ENCODE measurements at places on chromosomes 1 and 21. TPM values are rescaled to one million over a fixed set of nuclear protein-coding genes. Genes with fewer than 3 reads are reported as not detected.

GRCh38 chr1:84020151-84020550 lies 21.2 kb upstream of the TTLL7 start:
- H3K36me3 ChIP-seq: no peaks in the 10 kb centered on the region
- H3K4me1 ChIP-seq: no peaks in the 10 kb centered on the region
- peaks cover 4% of the 10 kb centered on the region for H3K27me3 ChIP-seq
- DNase-seq: no peak
- H3K27ac ChIP-seq: no peak overlapping the region

DNA sequence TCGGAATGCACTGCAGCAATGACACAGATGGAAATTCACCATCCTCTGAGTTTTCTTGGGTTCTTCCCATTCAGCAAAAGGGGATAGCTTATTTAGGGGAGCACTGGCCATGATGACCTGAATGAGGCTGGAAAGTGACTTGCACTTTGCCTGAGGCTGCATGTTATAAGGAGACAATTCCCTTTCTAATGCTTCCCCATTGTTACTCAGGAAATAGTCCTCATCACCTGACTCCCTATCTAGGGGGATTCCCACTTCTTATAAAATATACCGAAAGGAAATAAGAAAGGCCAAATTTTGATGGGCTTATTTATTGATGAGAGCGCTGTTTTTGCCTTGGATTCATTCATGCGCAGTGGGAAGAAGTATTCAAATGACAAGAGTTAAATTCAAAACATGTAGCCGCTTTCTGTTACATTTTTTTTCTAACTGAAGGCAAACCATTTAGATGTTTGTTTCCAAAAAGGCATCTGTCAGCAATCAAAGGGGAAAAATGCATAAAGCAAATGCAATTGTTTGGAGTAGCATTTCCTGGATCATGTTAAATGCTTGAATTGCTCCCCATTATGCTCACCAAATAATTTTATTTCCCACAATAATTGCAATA lies 220.3 kb upstream of the NFIA start:
- H3K4me3 ChIP-seq: no peak overlapping the region
- H3K27ac ChIP-seq: no peak overlapping the region
- H3K4me1 ChIP-seq: no peaks in the 10 kb centered on the region
- H3K36me3 ChIP-seq: no peaks in the 10 kb centered on the region

DNA sequence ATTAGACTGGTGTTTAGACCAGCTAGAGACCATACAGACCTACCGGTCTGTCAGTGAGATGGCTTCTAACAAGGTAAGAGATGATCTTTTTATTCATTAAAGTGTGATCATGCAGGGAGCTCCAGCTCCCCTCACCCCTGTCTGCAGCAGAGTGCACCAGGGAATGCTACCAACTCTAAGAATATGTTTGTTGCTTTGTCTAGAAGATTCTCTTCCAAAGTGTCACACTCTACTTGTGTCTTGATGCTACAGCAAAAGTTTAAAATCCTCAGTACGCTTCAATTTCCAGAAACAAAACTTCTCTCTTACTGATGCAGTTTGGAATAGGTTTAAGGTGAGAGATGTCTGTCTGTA lies 201.4 kb upstream of the SGIP1 start:
- DNase-seq: no peak
- H3K27me3 ChIP-seq: no peaks in the 10 kb centered on the region
- H3K4me1 ChIP-seq: peaks cover 65% of the 10 kb centered on the region
- H3K36me3 ChIP-seq: peaks cover 6% of the 10 kb centered on the region
- H3K27ac ChIP-seq: peak overlapping the region; percentile 95

DNA sequence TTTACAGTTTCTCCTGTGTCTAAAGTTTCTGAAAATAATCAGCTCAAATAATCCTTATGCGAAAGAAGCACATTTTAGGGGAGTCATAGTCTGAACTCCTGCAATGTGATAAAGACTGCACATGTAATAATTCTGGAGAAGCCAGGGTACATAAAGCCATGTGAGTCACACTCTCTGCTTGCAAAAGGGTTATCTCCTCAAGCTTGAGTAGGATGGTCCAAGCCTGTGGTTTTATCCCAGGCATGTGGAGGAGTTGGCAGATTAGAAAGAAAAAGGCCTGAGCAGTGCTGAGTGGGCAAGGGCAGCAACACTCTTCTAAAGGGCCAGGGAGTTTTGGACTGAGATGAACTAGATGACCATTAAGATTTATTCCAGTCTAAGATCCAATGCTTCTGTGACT lies 220.4 kb downstream of the RHOU start:
- no peak overlapping the region for H3K4me3 ChIP-seq
- no peaks in the 10 kb centered on the region for H3K36me3 ChIP-seq
- H3K27ac ChIP-seq: no peak overlapping the region
- H3K27me3 ChIP-seq: no peaks in the 10 kb centered on the region
- H3K4me1 ChIP-seq: no peaks in the 10 kb centered on the region

Gene IBA57
- 17.0 TPM for total RNA-seq

GRCh38 chr1:234599617-234600417 lies 10.2 kb downstream of the IRF2BP2 start:
- peak; percentile 71 for DNase-seq
- H3K4me3 ChIP-seq: peak overlapping the region; percentile 99
- H3K36me3 ChIP-seq: peaks cover 3% of the 10 kb centered on the region
- peaks cover 63% of the 10 kb centered on the region for H3K4me1 ChIP-seq
- no peaks in the 10 kb centered on the region for H3K27me3 ChIP-seq

Measured in CD4-positive, CD25-positive, alpha-beta regulatory T cell (primary cell).